HepG2 (cell line): ENCODE measurements at places on chromosomes 4 and X. TPM values are rescaled to one million over a fixed set of nuclear protein-coding genes. Genes with fewer than 3 reads are reported as not detected.

GRCh38 chr4:72110886-72111285, 79.1 kb downstream of the NPFFR2 start:
- DNase-seq = no peak

DNA sequence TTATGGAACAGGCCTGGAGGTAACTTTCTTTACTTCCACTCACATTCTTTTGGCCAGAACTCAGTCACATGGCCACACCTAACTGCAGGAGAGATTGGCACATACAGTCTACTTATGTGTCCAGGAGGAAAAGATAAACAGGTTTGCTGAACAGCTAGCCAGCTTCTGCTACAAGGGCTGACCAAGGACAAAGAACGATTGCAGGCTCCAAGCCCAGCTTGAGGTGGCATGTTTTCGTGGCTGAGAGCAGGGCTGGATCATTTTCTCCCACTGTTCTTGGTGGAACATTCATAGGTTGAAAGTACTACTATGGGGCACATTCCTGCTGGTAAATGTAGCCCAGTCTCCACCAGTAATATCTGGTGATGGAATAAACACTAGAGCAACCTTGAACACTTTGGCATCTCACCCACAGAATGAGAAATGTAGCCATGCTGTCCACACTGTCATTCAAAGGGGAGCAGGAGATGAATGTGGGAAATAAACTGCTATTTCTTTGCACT, 28.2 kb downstream of the NHS start:
- DNase-seq = no peak

DNA sequence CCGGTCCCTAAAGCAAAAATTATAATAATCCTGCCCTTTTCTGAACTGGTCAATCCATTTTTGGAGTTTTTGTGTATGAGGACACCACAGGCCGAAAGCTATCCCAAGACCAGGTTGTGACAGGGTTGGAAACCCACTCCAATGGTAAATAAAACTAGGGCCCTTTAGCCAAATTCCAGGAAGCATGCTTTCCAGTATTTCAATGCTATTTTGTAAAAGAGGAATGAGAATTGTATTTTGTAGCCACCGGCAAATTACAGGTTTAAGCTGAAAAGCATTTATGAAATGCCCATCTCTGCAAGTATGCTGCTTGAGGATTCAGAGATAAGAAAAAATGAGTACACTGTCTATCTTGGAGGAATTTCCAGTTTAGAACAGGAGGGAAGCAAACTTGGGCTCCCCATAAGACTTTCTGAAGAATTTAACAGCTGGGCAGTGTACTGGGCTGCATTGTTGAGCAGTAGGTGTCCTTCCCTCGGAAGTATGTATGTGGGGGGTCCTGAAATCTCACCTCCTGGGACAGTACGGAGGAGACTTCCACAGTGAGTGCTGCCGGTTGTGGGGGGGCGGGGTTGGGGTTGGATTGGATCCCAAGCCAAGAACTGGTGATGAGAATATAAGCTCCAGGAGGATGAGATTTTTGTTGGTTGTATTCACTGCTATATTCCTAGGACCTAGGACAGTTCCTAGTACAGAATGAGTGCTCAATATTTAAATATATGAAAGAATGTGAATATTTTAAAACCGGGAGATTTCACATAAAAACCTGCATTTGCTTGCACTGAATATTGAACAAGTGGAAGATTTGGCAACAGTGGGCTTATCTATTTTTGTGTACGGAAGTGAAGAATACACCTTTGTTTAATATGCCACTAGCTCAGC, 26.8 kb downstream of the OCIAD2 start:
- no peak for DNase-seq

GRCh38 chr4:4984186-4984585, 35.1 kb downstream of the CYTL1 start:
- DNase-seq = no peak

- DNase-seq = no peak
These were observed 672.2 kb downstream of the TRAM1L1 start for GRCh38 chr4:116413222-116413621.

DNA sequence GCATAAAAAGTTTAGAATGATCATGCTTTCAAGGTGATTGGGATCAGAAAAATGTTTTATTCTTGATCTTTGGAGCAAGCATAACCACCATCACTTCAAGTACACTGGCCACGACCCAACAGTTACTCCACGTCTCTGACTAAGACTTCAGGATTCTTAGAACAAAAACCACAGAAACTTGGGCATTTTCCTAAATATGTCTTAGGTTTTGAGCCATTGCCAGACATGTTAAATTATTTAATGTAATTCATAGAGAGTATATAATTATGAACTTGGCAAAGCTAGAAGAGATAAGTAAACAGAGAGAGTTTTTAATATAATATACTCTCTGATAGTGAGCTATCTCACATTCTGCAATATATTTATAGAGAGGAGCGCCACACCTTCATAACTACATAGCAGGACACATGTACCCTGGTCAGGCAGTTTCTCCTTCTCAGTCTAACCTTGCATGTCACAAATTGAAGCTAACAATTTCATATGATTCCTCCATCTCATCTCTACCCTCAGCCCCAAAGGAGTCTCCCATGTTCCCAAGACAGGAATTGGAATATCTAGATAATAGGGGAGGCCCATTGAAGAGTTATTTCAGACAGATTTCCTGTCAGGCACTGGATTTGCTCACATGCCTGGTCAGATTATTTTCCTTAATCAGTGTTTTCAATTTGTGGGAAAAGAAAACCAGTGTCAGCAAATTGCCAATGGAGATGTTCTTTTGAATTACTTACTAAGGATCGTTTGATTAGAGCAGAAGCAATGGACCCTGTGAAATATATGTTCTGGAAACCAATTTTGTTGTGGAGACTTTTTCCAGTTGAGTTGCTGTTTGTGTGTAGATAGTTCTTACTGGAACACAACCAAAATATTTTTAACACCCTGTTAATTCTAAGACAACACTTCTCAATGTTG, 61.7 kb upstream of the GUCY1A1 start:
- no peak for DNase-seq

GRCh38 chr4:78155616-78156105, 98.5 kb downstream of the FRAS1 start:
- peak; percentile 88 for DNase-seq

DNA sequence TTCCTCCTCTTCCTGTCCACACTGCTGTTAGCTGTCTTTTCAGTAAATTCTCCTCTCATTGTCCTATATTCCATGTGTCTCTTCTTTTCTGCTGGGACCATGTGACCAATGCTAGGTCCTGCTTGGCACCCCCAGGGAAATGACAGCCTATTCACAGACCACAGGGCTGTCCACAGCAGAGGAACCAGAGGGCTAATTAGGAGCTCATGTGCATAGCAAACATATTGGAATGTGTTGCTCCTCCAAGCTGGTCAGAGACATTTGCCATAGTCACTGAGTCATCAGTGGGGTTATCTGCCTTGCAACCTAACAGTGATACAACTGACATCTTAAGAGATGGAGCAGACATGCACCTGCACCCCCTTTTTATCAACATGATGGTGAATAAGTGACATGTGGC, 67.9 kb upstream of the PUDP start:
- no peak for DNase-seq

GRCh38 chr4:39201963-39202362, 19.6 kb downstream of the WDR19 start:
- DNase-seq = no peak

DNA sequence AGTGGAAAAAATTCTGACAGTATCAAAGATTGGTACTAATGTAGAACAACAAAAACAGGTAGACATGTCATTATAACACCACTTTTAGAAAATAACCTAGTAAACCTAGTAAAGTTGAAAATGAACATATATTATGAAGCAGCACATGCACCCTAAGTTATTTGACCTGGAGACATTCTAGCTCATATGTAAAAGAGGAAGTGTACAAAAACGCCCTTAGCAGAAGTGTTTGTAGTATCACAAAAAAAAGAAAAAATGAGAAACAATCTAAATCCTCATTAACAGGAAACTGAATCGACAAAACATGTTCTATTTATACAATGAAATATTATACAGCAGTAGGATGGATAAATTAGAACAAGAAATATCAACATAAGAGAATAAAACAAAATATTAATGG, 318.9 kb upstream of the PPP1R2C start:
- no peak for DNase-seq

- DNase-seq = no peak
These were observed 73.9 kb upstream of the MED14 start for GRCh38 chrX:40809210-40809609.

GRCh38 chr4:22897520-22898108, 204.9 kb downstream of the GBA3 start:
- DNase-seq = peak; percentile 16

GRCh38 chr4:96295143-96295741, 455.3 kb downstream of the PDHA2 start:
- no peak for DNase-seq

DNA sequence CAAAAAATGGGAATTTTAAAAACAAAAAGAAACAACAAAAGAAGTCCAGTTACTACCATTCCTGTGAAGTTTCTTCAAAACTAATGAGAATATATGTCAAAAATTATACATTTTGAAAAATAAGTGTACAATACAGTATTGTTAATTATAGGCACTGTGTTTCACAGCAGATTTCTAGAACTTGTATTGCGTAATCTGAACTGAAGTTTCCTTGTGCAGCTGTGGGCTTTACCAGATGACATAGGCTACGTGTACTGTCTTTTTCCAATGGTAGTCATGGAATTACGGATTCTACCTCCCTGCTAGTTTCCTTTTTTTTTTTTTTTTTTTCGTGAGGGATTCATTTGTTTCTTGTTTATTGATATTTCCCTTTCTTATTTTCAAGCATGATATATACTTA, 113.8 kb upstream of the GABRA2 start:
- no peak for DNase-seq

- no peak for DNase-seq
These were observed 49.6 kb downstream of the LNX1 start for GRCh38 chr4:53541577-53542206.

- DNase-seq = no peak
These were observed 134.4 kb downstream of the RASL11B start for GRCh38 chr4:52996261-52997131.

- no peak for DNase-seq
These were observed 1.3 kb downstream of the HS3ST1 start for GRCh38 chr4:11427121-11427996.

DNA sequence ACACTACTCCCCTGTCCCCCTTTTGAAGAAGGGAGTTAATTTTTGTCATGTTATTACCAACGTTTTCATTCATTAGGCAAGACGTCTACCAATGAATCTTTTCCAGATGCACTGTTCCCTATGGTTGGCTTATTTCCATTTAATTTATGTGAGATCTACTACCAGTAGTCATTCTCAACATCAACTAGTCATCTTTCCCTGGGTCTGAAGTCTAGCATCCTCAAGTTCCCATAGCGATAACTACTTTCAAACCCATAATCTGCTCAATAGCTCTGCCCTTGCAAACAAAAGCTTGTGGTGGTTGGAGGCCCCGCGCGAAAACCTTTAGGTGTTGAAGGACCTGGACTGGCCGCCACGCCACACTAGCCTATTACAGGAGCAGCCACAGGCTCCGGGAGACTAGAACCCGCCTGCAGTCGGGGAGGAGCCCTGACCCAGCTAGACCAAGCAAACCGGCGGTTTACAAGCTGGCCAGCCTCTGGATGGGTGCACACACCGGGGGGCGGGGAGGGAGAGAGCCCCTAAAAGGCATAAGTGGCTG, 746 bp downstream of the PPAT start:
- DNase-seq = peak; percentile 82

- peak; percentile 3 for DNase-seq
These were observed 215.3 kb upstream of the CTSO start for GRCh38 chr4:156169011-156169410.

- no peak for DNase-seq
These were observed 65.2 kb downstream of the RXFP1 start for GRCh38 chr4:158586881-158587280.

DNA sequence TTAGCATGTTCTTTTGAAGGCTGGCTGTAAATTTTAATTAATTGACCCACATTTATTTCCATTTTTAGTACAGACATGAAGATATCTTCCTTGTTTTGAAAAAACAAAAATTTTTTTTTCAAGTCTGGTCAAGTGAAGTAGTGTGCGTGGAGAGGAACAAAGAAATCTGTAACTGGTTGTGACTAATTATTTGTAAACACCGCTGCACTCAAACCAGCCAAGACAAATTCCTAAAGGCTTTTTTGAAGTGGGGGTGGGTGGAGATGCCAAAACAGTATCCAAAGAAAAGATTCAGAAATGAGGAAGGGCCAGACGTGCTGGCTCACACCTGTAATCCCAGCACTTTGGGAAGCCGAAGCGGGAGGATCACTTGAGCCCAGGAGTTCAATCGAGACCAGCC, 88.3 kb downstream of the SHROOM2 start:
- no peak for DNase-seq

DNA sequence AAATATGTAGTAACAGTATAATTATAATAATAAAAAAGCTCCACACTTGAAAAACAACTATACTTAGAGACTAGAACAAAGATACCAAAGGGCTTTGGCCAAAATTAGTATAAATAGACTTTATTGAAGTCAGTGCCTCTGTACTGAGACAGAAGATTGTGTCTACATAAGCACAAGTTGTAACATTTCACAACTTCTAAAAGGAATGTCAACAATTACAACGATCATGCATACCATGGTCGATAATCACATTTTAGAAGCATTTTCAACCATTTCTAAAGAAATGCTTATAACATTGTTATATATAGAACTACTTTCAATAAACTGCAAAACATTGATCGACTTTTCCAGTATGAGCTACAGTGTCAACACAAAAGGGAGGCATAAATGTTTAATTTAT, 57.0 kb downstream of the DHX15 start:
- no peak for DNase-seq

- no peak for DNase-seq
These were observed 2.7 kb downstream of the LEF1 start for GRCh38 chr4:108166038-108166437.

- no peak for DNase-seq
These were observed at the start of gene HELT for GRCh38 chr4:185017964-185018772. Gene HELT, plus strand, starts transcription at chr4:185018490. Its CDS starts 439 bp downstream, at chr4:185018929.

- DNase-seq = peak; percentile 48
These were observed 155.9 kb upstream of the RASGEF1B start for GRCh38 chr4:81627590-81627989.

DNA sequence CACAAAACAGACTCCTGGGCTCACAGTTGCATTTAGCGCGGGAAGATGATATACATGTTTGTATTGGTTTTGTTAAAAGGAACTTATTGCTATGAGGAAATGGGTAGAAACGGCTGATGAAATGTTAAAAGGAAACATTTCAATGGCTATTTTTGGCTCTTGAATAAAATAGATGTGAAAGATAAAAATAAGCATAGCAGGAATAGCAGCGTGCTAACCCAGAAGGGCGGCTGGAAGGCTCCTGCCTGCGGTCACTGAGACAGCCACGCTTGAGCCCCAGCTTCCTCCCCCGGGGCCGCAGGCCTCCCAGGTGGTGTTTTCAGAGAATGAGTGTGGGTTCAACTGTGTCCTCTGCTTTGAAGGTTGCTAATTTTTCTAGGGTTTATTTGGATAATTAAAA, 35.0 kb upstream of the CLCN4 start:
- no peak for DNase-seq

Gene TKTL2
- polyA plus RNA-seq = not detected in 2 replicates

Gene TACR3
- polyA plus RNA-seq = not detected in 2 replicates

Gene NXF3
- 0.05 and 0.26 TPM in 2 replicates for polyA plus RNA-seq

Gene ATP2B3
- not detected in 2 replicates for polyA plus RNA-seq

Gene TRPC5OS
- polyA plus RNA-seq = not detected in 2 replicates

Gene GAGE12J
- not detected in 2 replicates for polyA plus RNA-seq

Gene GABRA4
- polyA plus RNA-seq = not detected in 2 replicates

Gene FDCSP
- not detected in 2 replicates for polyA plus RNA-seq

Gene CXCL6
- not detected in 2 replicates for polyA plus RNA-seq

Gene RTL5
- polyA plus RNA-seq = 0.01 TPM in 1 of 2 replicates, not detected in the other

Gene CCSER1
- polyA plus RNA-seq = not detected in 2 replicates

Gene SGMS2
- 1.7 and 2.0 TPM in 2 replicates for polyA plus RNA-seq

Gene CXCL9
- polyA plus RNA-seq = not detected in 2 replicates

Gene PABPC1L2A
- polyA plus RNA-seq = not detected in 2 replicates

Gene ACE2
- polyA plus RNA-seq = 0.44 and 0.46 TPM in 2 replicates

Gene GUCY1B1
- not detected in 2 replicates for polyA plus RNA-seq

Gene RASGEF1B
- 0.04 and 0.05 TPM in 2 replicates for polyA plus RNA-seq
